Caki2 (cell line): ENCODE measurements at places on chromosomes 12 and 14.

GRCh38 chr12:29282031-29282816 lies 98.7 kb downstream of the ERGIC2 start:
- no peak for DNase-seq

GRCh38 chr12:113005762-113006161 lies 27.4 kb downstream of the OAS2 start:
- DNase-seq, result no peak

GRCh38 chr12:70847871-70848270 lies 72.7 kb downstream of the PTPRR start:
- no peak for DNase-seq

GRCh38 chr12:32407795-32408194 lies 8.4 kb downstream of the FGD4 start:
- no peak for DNase-seq

DNA sequence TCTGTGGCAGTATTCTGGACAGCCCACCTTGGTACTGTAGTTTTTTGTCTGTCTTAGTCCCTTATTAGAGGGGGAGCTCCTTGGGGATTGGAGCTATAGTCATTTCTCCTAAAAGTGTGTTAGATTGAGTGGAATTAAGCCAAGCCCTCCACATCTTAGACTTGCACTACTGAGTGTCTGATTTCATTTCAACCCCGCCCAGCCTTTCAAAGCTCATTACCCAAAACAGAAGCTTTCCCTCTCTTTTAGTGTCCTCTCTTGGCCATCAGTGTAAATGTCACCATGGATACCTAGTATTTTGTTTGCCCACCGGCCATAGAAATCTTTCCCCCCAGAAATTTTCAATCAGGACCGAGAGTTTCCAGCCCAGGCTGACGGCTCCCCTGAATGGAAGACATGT lies 74.5 kb downstream of the LRRC74A start:
- DNase-seq, result no peak
